ENCODE measurements at places on chromosomes 6 and 20. TPM values are rescaled to one million over a fixed set of nuclear protein-coding genes. Genes with fewer than 3 reads are reported as not detected.

DNA sequence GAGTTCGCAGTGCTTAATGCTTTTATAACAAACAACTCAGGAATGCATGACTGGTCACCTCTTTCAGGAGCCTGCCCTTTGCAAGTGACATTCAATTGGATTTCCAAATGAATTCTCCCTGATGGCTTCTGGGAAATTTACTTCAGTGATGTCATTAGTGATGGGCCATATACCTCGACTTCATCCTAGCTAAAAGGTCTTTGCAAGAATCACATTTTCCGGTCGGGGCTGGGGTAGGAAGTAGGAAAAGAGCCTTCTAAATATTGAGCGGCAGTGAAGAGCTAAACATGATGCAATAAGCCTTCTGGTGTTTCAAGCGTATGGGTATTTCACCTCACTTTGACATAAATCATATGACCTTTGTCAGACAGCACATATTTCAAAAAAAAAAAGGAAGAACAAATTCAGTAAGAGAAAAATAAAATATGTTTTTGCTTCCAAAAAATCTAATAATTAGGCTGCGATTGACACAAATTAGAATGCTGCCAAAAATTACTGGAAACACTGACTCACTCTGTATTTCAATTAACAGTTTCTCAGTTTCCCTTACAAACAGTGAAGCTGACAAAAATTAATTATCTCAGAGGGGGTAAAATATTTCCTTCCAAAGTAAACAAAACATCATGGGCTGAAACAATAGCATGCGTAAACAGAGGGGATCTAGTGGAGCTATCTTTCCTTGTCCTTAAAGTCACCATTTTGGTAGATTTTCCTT is 39.8 kb downstream of the ADTRP start:
- no peak for DNase-seq

Gene PACSIN1
- 0.31 TPM for total RNA-seq

Gene MCM8
- total RNA-seq, result 51.6 TPM

DNA sequence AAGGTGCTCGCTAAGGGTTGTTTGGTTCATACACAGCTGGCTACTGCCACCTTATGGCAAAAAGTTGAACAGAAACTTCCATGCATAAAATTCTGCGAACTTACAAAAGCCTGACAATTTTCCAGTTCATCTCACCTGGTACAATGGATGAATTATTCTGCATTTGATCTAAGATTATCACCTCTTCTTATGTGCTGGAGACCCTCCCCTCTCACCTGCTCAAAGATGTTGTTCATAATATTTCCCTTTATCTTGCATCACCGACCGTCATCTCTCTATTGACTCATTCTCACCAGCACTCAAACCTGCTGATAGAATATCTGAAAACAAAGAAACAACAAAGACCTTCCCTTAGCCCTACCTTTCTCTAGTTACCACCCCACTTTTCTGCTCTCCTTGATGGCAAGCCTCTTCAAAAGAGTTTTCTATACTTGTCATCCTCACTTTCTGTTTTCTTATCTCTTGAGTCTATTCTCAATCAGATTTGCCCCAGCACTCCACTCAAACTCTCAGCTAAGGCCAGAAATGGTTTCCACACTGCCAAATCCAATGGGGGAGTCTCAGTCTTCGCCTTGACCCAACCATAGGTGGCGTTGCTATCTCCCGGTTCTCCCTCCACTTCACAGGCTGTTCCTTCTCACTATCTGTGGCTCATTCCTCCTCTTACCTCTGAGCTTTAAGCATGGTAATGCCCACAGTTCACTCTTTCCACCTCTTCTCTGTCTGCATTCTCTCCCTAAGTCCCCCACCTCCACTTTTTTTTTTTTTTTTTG is 25.8 kb downstream of the SNRNP48 start:
- DNase-seq, result peak; percentile 35

Gene BPIFB2
- total RNA-seq, result not detected

DNA sequence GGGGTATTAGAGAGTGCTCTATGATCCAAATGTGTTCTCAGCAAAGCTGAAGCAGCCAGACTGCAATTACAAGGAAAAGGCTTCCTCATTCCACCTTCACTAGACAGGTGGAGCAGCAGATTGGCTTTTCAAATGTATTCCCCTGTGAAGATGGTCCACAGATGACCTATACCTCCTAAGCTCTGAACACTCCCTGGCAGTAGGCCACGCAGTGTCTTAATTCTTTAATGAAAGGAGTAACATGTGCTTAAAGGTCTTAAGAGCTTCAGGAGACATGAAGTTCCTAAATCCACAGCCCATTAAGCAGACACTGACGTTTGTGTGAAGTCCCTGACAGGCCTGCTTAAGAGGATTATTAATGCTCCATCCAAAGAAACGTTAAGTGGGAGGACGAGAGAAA is 138.9 kb upstream of the NUP153 start:
- no peak for DNase-seq

- peak; percentile 61 for DNase-seq
Measured at GRCh38 chr20:31517373-31517772, 3.1 kb downstream of the HM13 start.

DNA sequence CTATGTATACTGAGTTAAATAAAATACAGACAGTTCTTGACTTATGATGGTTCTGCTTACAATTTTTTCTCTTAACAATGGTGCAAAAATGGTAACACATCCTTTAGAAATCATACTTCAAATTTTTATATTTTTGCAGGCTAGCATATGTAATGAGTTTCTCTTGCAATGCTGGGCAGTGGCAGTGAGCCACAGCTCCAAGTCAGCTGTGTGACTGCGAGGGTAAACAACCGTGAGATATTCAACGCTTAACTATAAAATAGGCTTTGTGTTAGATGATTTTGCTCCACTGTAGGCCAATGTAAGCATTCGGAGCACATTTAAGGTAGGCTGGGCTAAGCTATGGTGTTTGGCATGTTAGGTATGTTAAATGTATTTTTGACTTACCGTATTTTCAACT is 136.1 kb downstream of the PLCB4 start:
- DNase-seq, result no peak

Gene CCN6
- not detected for total RNA-seq

Gene SLC35D3
- total RNA-seq, result not detected

Gene C4A
- total RNA-seq, result 1.6 TPM

DNA sequence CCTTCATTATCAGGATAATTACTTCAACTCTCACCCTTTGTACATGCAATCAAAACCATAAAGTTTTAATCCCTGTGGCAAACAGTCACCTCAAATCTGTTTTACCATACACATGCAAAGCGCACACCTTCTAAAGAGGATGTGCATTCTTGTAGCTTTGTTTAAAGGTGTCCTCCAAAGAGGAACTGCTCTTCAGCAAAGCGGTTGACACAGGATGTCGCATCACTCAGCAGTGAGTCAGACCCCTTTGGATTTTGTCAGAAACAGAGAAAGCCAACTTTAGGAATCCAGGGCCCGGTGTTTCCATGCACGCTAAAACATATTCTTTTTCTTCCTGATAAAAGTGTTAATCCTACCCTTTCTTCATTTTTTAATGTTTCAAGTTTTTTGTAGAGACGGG is 268.3 kb upstream of the ARID1B start:
- peak; percentile 35 for DNase-seq

DNA sequence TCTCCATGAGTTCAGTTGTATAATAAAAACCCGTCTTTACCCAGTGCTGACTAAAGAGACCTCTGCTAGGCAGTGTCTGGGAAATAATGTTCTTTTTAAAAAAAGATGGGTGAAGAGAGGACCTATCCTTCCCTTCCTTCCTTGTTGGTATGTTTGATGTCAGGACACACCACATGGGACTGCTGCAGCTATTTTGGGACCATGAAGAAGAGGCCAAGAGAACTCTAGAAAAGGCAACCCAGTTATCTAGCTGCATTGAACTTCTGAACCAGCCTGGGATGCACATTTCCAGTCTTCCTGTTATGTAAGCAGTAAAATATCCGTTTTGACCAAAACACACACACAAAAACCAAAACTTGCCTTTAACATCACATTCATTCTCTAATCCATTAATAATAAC is 77.3 kb downstream of the RFX6 start:
- no peak for DNase-seq

GRCh38 chr20:41395667-41396664 is 29.3 kb upstream of the EMILIN3 start:
- DNase-seq, result no peak

GRCh38 chr6:101302593-101302992 is 90.9 kb upstream of the GRIK2 start:
- DNase-seq, result peak; percentile 5

GRCh38 chr6:73798592-73798991 is 102.6 kb downstream of the CD109 start:
- DNase-seq, result peak; percentile 85

DNA sequence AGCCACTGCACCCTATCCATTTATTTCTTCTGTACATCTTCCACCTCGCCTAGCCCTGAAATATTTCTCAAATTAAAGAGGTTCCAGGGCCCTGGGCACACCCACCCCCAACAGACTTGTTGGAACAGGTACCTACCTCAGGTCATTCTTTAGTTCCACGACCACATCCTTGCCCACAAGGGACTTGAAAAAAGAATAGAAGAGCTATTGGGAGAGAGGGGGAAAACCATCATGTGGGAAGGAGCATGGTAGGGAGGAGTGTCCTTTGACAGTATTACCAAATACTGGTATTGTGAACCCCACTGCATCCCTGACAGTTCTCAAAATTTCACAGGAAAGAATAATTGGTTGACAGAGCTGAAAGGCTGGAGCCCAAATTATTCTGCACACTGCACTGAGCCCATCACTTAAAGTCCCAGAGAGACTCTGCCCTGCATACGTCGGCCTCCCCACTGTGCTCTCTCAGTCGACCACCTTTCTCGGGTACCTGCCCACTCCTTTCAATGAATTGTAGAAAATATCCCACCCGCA is 762 bp downstream of the LSM2 start:
- no peak for DNase-seq

DNA sequence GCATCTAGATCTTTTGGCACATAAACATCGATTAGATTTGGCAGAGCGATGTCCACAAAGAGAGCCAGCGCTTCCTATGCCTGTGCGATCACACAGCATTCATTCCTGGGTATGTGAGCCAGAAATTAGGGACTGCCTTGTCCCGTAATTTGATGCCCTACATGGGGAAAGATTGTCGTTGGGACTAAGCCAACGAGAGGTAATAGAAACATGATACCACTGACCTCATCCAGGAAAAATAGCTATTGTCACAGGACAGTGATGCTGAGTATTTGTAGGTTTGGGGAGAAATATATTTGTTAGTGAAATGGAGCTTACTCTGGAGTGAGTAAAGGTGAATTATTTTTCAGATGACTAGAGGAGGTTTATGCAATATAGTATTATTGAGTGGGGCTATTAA is 154.0 kb downstream of the TSHZ2 start:
- DNase-seq, result no peak
